ENCODE measurements at places on chromosomes 12 and 14. TPM values are rescaled to one million over a fixed set of nuclear protein-coding genes. Genes with fewer than 3 reads are reported as not detected.

Gene PPP4R4
- total RNA-seq = 3.0 TPM

DNA sequence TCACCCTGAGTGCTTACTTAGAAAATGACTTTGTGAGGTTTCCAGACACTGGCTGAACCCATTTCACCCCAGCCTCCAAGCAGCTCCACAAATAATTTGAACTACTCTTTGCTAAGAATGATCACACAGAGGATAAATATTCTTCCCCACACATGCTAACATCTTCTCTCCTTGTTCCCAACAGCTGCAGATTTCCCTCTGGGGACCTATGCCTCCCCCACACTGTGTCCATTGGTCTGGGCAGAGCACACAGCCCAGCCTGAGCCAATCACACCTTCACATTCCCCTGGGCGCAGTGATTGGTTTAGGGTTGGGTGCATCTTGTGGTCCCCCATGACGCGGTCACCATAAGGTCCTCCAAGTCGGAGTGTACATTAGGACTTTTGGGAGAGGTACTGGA, 6.9 kb downstream of the SDR9C7 start:
- no peak for DNase-seq

DNA sequence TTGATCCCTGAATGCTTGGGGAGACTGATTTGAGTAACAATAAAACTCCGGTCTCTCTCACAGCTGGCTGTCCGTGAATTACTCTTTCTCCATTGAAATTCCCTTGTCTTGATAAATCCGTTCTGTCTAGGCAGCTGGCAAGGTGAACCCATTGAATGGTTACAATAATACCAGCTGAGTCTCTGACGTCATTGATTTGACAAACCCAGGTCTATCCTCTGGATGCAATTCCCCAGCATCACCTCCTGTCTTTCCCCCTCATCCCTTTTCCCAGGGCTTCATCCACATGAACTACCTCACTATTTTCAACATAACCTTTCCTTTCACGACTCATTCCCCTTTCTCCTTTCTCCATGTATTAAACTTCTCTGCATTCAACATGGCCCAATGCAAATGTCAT, 98.7 kb upstream of the TMEM132C start:
- DNase-seq = no peak

DNA sequence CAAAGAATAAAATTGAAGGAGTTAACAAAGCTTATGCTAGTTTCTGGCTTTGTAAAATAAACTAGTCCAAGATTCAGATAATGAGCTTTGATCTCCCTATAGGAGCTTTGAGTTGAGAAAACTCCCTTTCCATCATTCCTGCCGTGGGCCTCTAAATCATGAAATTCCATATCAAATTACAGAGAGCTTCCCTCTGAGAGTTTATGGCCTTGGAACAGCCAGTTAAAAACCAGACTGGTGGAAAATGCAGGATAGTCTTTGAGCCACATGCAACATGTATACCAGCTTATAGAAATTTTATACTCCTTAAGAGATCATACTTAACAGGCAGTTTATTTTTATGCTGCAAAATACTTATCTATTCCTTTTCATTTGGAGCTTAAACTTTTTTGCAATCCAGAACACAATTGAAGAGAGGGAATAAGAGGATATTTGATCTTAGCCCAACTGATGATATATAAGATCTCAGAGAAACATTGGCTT, 175.8 kb upstream of the ATP2B1 start:
- no peak for DNase-seq
